ENCODE measurements at places on chromosomes 6 and 20.

DNA sequence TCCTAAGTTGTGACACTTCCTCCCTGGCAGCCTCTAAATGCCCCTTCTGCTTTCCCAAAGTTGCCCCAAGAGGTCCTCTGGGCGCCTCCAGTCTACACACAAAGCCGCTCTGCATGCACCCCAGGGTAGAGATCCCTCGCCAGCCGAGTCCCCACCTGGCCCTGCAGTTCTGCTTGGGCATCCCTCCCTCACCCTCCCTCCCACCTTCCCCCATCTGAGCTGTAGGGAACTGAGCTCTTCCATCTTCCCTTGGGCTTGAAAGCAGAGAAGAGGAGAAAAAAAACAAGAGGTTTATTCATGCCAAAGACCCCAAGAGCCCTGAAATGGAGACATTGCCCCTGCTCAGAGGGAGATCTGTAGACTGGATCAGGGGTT, 5.7 kb upstream of the FGD2 start:
- DNase-seq, result no peak

- DNase-seq, result no peak
Observed at GRCh38 chr6:124055395-124055794, 251.7 kb downstream of the NKAIN2 start.

GRCh38 chr6:25043892-25044291, 108.1 kb upstream of the RIPOR2 start:
- DNase-seq, result no peak

DNA sequence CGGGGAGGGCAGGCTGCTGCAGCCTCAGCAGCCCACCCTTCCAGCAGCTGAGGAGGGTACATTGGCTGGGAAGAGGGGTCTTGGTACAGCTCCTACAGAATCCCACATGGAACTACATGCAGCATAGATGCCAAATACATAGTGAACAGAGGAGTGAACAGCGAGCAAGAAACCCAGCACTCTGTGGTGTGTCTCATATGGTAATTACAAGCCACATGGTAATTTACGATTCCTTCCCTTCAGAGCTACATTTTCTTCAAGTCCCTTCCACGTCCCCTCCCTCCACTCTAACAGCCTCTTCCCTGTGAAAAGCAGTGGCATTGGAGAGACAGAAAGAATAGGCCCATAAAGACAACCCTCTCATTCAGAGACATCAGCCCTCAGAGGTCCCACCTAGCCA, 167.7 kb downstream of the SYNDIG1 start:
- no peak for DNase-seq

DNA sequence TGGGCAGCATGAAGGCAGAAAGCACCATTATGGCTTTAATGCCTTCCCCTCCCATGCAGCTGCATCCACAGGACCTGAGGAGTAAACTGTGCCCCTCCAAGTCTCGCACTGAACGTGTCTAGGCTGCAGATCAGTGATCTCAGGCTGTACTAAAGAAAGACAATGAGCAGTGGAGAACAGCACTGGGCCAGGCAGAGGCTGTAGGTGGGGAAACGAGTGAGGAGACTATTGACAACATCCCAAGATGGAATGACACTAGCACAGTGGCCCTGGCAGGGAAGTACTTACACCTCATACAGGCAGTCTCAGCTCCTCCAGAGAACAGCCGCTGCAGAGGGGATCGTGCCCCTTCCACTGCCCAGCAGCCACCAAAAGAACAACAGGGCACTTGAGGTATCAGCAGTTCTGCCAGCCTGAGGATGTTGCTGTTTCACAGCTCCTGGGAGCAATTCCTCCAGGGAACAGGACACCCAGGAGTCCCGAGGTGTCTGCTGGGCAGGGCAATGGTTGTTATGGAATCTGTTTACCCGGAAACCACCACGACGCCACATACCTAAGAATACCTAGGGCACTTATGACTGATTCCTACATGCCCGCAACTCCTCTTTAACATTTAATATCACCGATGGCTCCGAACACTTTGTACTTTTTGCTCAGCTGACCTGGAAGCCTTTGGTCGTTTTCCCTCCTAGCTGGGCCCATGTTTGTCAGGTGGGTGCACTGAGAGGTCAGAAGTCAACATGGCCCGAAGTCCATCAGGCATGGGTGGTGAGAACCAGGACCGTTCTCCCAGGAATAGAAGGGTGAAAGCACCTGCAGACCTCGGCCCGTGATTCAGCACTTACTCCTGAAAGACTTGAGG, 79.1 kb downstream of the SLC22A23 start:
- DNase-seq, result no peak

DNA sequence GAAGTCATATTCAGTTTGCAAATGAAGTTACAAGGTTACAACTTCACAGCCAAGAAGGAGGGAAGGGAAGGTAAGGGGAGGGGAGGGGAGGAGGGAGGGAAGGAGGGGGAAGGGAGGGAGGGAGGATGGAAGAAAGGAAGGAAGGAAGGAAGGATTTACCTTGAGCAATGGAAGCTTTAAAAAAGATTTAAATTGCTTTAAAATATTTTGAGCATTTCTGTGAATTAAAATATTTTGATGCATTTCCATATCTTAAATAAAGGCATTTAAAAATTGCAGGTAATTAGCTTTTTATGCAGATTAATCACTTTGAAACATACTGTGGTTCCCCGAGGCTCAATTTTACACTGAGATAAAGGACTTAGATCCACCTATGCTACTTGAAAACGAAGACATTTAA, 618.0 kb downstream of the TFAP2A start:
- no peak for DNase-seq
